Activated CD4-positive, alpha-beta T cell treated with anti-CD3 and anti-CD28 coated beads for 36 hours (primary cell): ENCODE measurements at places on chromosomes 4 and X. TPM values are rescaled to one million over a fixed set of nuclear protein-coding genes. Genes with fewer than 3 reads are reported as not detected.

- no peak for DNase-seq
These were observed 313.0 kb downstream of the ARHGAP10 start for GRCh38 chr4:148044912-148045352.

GRCh38 chr4:7023901-7024300, 19.3 kb upstream of the TADA2B start:
- no peak for DNase-seq

The DGAT2L6 gene
- total RNA-seq: not detected

GRCh38 chr4:41258783-41259182, 2.1 kb downstream of the UCHL1 start:
- peak; percentile 10 for DNase-seq

The USP38 gene
- total RNA-seq: 17.4 TPM

The CT55 gene
- total RNA-seq: not detected

GRCh38 chrX:110310896-110311295, 7.0 kb downstream of the AMMECR1 start:
- peak; percentile 62 for DNase-seq

DNA sequence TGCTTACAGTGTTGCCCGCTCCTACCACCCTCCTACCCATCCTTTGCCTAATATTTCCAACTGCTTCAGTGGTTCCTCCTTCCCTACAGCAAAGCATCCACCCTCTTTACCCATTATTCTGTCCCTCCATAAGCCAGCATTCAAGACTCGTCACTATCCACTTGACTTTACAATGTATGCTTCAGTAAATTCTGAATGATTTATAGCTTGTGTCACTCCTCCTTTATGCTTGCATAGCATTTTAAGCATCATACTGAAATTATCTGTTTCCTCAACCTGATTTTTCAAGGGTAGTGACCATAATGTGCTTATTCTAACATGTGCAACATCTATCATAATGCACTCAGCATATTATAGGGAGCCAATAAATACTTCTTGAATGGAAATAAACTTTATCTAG, 365.5 kb downstream of the RAB28 start:
- DNase-seq: no peak

GRCh38 chrX:39421006-39421405, 619.7 kb downstream of the MID1IP1 start:
- DNase-seq: no peak

The ASB12 gene
- total RNA-seq: not detected

DNA sequence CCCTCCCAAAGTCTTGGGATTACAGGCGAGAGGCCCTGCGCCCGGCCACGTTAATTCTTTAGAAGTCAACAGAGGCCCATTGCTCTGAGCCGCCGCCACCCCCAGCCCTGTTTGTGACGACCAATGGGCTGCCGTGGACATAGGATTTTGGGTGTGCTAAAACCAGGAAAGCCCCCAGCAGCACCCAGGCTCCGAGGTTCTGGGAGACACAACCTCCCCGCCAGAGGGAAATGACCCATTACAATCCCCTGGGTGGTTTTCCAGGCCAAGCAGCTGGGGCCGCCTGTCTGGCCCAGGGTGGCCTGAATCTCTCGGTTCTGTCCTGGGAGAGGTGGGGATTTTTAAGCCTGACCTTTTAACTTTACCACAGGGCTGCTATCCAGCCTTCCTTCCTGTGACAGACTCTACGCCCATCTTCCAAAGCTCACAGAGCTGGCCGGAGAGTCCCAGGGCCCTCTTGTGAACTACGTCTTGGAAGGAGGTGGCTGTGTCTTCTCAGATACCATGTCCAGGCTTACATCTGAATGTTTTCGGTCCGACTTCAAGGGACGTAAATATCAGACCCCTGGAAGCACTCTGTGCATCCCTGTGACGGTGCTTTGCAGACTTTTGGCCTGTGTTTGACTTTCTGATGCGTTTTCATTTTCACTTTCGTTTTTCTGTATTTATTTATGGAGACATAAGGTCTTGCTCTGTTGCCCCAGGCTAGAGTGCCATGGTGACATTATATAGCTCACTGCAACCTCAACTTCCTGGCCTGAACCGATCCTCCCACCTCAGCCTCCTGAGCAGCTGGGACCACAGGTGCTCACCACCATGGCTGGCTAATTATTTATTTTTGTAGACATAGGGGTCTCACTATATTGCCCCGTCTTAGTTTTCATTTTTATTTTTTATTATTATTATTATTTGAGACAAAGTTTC, 36.0 kb downstream of the P2RY8 start:
- no peak for DNase-seq

DNA sequence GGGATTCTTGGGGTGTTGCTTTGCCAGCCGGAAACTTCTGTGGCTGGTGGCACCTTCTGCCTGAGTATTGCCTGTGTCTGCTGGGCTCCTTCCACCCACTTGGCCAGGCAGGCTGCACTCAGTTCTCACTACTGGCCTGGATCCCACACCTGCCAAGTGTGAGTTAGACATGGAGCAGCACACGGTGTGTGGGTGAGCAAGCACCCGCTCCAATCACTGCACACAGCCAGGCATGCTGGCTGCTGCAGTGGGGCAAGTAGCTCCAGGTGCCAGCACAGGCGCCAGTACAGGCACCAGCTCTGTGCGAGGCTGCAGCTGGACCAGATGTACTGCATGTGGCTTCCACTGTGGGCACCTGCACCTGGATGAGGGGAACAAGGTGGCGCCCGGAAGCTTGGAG, 23.9 kb downstream of the DCUN1D4 start:
- no peak for DNase-seq

The ZNF630 gene
- total RNA-seq: 1.8 TPM

GRCh38 chrX:96425200-96425599, 259.4 kb upstream of the DIAPH2 start:
- no peak for DNase-seq

The HTRA3 gene
- total RNA-seq: not detected

DNA sequence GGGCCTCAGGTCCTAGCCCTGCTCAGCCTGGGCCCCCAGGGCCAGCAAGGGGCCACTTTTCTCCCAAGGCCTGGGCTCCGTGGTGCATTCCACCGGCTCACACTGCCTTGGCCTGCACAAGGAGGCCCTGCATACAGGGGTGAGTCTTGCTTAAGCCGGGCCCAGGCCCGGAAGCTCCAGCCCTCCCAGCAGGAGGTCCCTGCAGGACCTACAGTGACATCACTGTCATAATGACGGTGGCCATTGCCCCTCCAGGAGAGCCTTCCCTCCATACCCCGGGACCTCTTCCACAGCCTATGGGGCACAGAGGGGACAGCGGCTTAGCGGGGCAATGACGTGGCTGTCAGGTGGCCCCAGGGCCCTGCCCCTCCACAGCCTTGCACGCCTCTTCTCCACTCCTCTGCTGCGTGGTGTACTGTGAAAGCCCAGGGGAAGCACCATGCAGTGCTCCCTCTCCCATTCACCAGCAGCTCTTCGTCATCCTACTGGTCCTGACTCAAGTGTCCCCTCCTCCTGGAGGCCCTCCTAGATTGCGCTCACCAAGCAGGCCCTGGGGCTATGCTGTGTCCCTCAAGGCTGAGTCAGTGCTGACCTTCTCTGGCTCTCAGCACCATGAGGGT, 32.3 kb upstream of the AFAP1 start:
- DNase-seq: peak; percentile 61

DNA sequence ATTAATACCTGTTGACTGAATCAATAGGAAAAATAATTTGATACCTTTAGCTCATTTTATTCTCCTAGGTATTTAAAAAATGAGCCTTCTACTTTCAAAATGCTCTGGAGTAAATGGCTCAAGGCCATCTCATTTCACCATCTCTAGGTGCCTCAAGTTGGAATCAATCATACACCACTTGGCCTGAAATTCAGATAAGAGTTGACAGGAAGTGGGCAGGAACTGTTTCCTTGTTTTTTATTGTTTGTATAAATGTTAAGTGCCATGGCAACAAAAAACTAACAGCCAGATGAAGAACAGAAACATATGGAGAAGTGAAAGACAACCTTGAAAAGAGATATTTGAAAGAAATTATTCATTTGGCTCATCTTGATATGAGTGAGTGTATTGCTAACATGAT, 12.4 kb downstream of the LIMCH1 start:
- DNase-seq: no peak

DNA sequence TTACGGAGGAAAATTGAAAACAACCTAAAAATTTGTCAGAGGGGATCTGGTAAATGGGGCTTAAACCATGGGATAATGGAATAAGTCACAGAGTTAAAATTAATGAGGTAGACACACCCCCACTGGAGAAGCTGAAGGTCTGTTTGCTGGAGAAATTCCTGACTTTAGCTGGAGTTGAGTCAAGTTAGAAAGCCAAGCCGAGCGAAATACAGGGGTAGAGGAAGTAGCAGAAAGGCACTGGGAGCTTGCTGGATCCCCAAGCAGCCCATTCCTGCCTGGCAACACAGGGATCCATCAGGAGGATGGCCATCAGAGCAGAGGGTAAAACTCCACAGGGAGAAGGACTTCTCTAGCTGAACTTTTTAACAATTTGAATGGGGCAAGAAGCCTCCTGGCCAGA, 163.8 kb downstream of the ATRX start:
- no peak for DNase-seq

DNA sequence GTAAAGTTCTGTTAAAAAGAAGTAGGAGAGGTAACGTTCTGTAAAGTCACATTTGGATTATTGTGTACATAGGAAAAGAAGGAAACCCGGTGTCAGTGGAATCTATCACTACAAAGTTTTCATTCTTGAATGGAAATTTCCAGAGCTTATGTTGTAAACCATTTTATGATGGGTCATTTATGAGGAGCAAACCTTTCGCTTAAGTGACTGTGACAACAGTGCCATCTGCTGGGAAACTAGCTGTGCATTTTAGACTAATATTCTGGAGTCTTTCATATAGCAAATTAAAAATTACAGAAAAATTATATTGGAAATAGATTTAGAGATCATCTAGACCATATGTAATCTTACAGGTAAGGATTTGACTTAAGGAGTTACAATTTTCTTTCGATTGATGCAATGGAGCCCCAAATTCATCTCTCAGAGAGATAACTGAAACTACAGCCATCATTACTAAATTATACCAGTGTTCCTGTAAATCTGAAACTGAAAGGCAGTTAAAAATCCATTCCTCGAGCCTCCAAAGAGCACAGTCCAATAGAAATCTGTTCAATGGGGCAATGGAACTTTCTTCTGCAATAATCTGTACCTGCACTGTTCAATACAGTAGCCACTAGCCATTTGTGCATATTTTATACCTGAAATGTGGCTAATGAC, 26.9 kb downstream of the ASB9 start:
- peak; percentile 52 for DNase-seq

The PCDH19 gene
- 0.02 TPM for total RNA-seq

The CXorf49 gene
- total RNA-seq: not detected

The FATE1 gene
- total RNA-seq: not detected

DNA sequence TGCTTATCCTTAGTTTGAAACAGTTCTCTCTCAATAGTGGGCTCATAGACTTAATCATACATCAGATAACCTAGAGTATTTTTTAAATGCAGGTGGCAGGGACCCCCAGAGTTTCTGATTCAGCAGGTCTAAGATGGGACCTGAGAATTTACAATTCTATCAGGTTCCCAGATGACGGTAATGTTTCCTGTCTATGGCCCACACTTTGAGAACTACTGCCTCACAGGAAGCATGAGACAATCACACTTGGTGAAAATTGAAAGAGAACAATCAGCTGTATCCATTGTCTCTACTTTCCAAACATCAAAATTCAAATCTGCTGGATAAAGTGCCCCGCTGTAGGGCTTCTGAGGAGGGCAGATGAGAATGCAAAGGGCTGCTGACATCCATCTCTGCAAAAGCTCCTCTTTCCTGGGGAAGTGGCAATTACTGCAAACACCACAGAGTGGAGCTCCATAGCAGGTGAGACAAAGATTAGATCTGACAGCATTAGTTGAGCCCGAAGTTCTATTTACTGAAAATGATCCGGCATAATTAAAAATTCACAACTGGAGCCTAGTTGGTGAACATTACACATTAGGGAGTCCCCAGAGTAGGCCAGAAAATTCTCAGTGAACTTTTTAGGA, 187.8 kb upstream of the MBNL3 start:
- DNase-seq: peak; percentile 4

GRCh38 chr4:163200727-163201349, 34.1 kb upstream of the NAF1 start:
- DNase-seq: no peak

The ASMT gene
- total RNA-seq: 0.51 TPM

GRCh38 chrX:11399489-11400094, 106.4 kb downstream of the AMELX start:
- no peak for DNase-seq

The LRAT gene
- total RNA-seq: not detected

The CT45A1 gene
- total RNA-seq: not detected
